Mesendoderm (in vitro differentiated cells): ENCODE measurements at places on chromosomes 5 and 9.
A peak's percentile ranks its signal among the peaks of the same experiment; 100 is the strongest.

DNA sequence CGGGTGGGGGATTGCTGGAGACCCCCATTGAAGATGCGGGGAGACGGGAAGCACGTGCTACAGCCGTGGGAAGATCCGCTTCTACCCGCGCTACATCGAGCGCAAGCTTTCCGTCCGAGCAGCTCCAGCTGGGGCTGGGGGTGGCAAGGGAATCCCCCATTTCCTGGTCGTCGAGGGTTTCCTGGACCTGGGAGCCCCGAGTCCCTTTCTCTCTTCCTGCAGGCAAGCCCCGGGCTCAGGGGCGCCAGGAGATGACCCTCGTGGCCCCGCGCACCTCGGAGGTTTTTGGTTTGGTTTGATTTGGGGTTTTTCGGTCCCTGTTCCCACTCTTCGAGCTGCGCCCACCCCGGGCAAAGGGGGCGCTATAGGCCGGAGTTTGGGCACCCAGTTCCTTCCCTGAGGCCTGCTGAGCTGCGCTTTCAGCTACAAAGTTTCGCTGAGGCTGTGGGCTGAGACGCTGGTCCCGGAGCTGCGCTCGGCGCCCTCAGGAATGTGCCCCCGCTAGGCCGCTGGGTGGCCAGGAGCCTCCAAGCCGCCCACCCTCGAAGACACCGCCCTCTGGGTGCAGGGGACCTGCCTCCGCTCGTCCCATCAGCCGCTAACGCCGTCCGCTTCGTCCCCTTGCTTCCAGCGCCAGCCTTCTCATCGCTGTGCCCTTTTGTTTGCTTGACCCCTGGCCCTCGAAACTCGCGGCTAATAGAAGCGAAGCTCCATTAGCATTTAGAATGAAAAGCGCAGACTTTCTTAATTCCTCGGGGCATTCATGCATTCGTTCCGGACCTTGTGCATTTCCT is 2.9 kb downstream of the NR4A3 start:
- no peak overlapping the region for H3K4me3 ChIP-seq
- DNase-seq, result peak; percentile 78
- no peak overlapping the region for H3K27ac ChIP-seq
- peaks cover 9% of the 10 kb centered on the region for H3K4me1 ChIP-seq
- H3K27me3 ChIP-seq, result peaks cover 55% of the 10 kb centered on the region
- no peaks in the 10 kb centered on the region for H3K36me3 ChIP-seq

- no peak overlapping the region for H3K27ac ChIP-seq
- DNase-seq, result no peak
- H3K27me3 ChIP-seq, result no peaks in the 10 kb centered on the region
These were observed 117.0 kb downstream of the CRB2 start for GRCh38 chr9:123472862-123473614.

GRCh38 chr5:138660051-138660572 is 84.9 kb upstream of the HSPA9 start:
- H3K36me3 ChIP-seq, result no peaks in the 10 kb centered on the region
- no peak overlapping the region for H3K4me3 ChIP-seq
- no peaks in the 10 kb centered on the region for H3K27me3 ChIP-seq
- H3K27ac ChIP-seq, result no peak overlapping the region
- no peak for DNase-seq
- no peaks in the 10 kb centered on the region for H3K4me1 ChIP-seq

DNA sequence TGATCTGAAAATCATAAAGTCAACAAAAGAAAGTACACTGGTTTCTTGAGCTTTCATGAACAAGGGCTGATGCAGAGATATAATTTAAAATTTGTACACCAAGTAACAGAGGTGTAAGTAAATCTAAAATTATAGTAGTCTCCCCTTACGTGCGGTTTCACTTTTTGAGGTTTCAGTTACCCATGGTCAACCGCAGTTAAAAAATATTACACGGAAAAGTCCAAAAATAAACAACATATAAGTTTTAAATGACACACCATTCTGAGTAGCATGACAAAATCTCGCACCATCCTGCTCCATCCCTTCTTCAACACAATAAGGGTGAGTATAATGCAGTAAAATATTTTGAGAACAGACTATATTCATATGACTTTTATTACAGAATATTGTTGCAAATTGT is 54.4 kb downstream of the AUH start:
- H3K4me3 ChIP-seq, result no peak overlapping the region
- H3K27me3 ChIP-seq, result no peaks in the 10 kb centered on the region
- H3K27ac ChIP-seq, result no peak overlapping the region
- H3K36me3 ChIP-seq, result no peaks in the 10 kb centered on the region
- H3K4me1 ChIP-seq, result no peaks in the 10 kb centered on the region

DNA sequence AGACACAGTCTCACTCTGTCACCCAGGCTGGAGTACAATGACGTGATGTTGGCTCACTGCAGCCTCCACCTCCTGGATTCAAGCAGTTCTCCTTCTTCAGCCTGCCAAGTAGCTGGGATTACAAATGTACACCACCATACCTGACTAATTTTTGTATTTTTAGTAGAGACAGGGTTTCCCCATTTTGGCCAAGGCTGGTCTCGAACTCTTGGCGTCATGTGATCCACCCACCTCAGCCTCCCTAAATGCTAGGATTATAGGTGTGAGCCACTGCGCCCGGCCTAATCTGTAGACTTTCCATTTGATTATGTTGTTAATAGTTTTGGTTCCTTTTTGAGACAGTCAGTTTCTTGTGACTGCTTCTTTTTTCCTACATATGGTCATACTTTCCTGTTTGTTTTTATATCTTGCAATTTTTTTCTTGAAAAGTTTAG is 31.0 kb downstream of the MTREX start:
- DNase-seq, result no peak
- H3K27ac ChIP-seq, result no peak overlapping the region
- no peak overlapping the region for H3K4me3 ChIP-seq
- no peaks in the 10 kb centered on the region for H3K27me3 ChIP-seq
- no peaks in the 10 kb centered on the region for H3K4me1 ChIP-seq

GRCh38 chr9:19155106-19155935 is 28.0 kb upstream of the PLIN2 start:
- H3K27ac ChIP-seq, result no peak overlapping the region
- H3K27me3 ChIP-seq, result no peaks in the 10 kb centered on the region
- DNase-seq, result no peak
- H3K36me3 ChIP-seq, result no peaks in the 10 kb centered on the region
- no peaks in the 10 kb centered on the region for H3K4me1 ChIP-seq

DNA sequence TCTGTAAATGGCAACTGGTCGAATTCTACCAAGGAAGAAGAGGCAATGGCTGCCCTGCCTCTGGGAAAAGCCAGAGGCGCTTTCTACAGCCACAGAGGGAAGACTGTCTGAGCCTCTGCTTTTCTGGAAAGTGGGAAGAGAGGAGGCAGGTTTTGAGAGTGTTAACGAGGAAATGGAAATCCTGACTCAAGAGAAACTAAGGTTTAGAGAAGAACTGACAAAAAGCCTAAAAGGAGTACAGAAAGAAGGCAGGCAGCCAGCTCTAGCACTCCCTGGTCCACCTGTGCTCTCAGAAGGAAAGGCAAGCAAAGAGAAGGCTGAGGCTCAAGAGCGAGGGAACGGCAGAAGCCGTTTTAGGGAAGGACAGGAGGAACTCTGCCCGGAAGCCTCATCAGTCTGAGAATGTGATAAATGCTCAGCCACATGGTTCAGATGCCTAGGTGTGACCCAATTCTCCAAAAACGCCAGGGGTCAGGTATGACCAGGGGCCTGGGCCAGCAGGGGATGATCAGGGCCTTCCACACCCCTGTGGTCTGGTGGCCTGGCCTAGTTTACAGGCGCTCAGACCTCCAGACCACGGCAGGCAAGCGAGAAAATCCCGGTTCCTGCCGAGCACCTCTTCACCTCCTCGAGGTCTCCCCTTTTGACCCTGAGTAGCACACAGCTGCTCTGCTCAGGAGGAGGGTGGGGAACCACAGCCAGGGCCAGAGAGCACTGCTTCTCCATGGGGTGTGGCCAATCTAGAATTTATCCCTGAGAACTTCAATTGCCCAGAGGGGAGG is 79.9 kb upstream of the FBXW11 start:
- H3K4me3 ChIP-seq, result no peak overlapping the region
- H3K4me1 ChIP-seq, result no peaks in the 10 kb centered on the region
- no peaks in the 10 kb centered on the region for H3K27me3 ChIP-seq
- peak; percentile 81 for DNase-seq

GRCh38 chr9:130887494-130888144 is 9.0 kb downstream of the QRFP start:
- no peak overlapping the region for H3K4me3 ChIP-seq
- no peak overlapping the region for H3K27ac ChIP-seq
- no peaks in the 10 kb centered on the region for H3K27me3 ChIP-seq
- H3K4me1 ChIP-seq, result no peaks in the 10 kb centered on the region

- no peak overlapping the region for H3K4me3 ChIP-seq
- DNase-seq, result no peak
- H3K36me3 ChIP-seq, result no peaks in the 10 kb centered on the region
These were observed 87.4 kb downstream of the PAX5 start for GRCh38 chr9:36946653-36947052.

- no peaks in the 10 kb centered on the region for H3K27me3 ChIP-seq
- peak; percentile 54 for DNase-seq
- H3K36me3 ChIP-seq, result no peaks in the 10 kb centered on the region
- no peak overlapping the region for H3K4me3 ChIP-seq
These were observed 67.5 kb downstream of the FANCC start for GRCh38 chr9:95249986-95250385.

GRCh38 chr5:116681334-116682013 is 106.9 kb upstream of the SEMA6A start:
- no peak overlapping the region for H3K27ac ChIP-seq
- no peak overlapping the region for H3K4me3 ChIP-seq
- no peaks in the 10 kb centered on the region for H3K36me3 ChIP-seq

DNA sequence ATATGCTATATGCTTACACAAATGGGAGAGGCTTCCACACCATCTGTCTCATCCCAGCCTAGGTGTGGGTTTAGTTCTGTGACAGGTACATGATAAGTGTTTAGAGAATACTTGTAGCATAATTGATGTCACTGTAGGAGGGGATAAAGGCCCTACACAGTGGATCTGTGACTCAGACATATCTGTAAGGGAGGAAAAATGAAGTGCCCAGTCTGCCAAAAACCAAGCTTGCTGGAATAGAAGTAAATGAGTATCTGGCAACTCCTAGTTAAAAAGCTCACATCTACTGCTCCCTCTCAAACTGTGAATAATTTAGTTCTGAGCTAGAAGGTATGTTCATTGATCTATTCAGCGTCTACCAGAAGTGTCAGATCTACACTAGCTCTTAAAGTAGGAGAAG is 38.9 kb upstream of the FAM174A start:
- no peaks in the 10 kb centered on the region for H3K36me3 ChIP-seq
- no peaks in the 10 kb centered on the region for H3K4me1 ChIP-seq
- no peaks in the 10 kb centered on the region for H3K27me3 ChIP-seq
- no peak for DNase-seq
- H3K4me3 ChIP-seq, result no peak overlapping the region

GRCh38 chr5:140355546-140355945 is 4.4 kb upstream of the SLC4A9 start:
- no peak overlapping the region for H3K4me3 ChIP-seq
- no peak for DNase-seq
- no peaks in the 10 kb centered on the region for H3K36me3 ChIP-seq
- no peaks in the 10 kb centered on the region for H3K4me1 ChIP-seq

DNA sequence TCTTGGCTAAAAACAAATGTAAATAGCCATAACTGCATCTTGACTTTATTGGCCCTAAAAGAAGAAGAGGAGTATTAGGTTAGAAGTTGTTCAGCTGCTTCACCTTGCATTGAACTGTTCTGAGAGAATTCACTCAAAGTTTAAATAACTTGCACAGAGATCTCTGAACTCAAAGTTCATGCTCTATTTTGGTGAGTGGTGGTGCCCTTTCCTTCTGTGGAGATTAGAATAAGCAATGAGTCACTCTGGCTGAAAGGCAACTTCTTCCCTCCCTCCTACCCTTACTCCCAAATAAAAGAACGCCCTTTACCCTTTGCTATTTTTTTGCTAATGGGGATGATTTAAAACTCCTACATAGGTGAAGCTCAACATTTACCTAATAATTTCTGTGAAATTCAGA is 48.9 kb downstream of the ERMP1 start:
- no peak overlapping the region for H3K4me3 ChIP-seq
- no peaks in the 10 kb centered on the region for H3K27me3 ChIP-seq
- H3K27ac ChIP-seq, result no peak overlapping the region
- DNase-seq, result peak; percentile 9

GRCh38 chr9:136903041-136903554 is 16.8 kb downstream of the TRAF2 start:
- H3K27ac ChIP-seq, result no peak overlapping the region
- H3K4me3 ChIP-seq, result no peak overlapping the region
- H3K27me3 ChIP-seq, result no peaks in the 10 kb centered on the region
- H3K4me1 ChIP-seq, result no peaks in the 10 kb centered on the region

- no peak overlapping the region for H3K27ac ChIP-seq
- H3K36me3 ChIP-seq, result no peaks in the 10 kb centered on the region
- no peaks in the 10 kb centered on the region for H3K27me3 ChIP-seq
- no peaks in the 10 kb centered on the region for H3K4me1 ChIP-seq
These were observed 85.0 kb downstream of the ROR2 start for GRCh38 chr9:91865041-91865440.

- no peaks in the 10 kb centered on the region for H3K36me3 ChIP-seq
- no peaks in the 10 kb centered on the region for H3K27me3 ChIP-seq
- DNase-seq, result peak; percentile 54
- H3K4me3 ChIP-seq, result no peak overlapping the region
- peaks cover 2% of the 10 kb centered on the region for H3K4me1 ChIP-seq
- H3K27ac ChIP-seq, result no peak overlapping the region
These were observed 16.1 kb upstream of the CRB2 start for GRCh38 chr9:123339666-123340510.

DNA sequence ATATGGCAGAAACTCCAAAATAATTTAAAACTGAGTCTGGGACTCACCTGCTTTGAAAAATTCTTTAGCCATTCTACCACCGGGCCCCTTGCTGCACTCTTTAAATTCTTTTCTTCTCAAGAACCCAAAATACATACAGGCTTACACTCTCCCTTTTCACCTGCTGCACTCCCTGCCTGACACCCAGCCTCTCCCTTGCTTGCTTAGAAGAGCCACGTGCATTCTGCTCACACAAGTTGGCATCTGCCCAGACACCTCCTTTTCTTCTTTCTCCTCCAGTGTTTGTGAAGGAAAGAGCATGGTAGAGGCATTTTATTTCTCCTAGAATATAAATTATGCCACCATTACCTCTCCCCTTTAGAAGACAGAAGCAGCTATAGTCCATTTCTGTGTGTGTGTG is 39.0 kb upstream of the AOPEP start:
- H3K4me1 ChIP-seq, result no peaks in the 10 kb centered on the region
- H3K36me3 ChIP-seq, result no peaks in the 10 kb centered on the region
- no peak overlapping the region for H3K4me3 ChIP-seq
- H3K27me3 ChIP-seq, result no peaks in the 10 kb centered on the region
- no peak for DNase-seq

GRCh38 chr9:127263664-127264063 is 910 bp upstream of the GARNL3 start:
- DNase-seq, result no peak
- H3K36me3 ChIP-seq, result no peaks in the 10 kb centered on the region
- H3K4me1 ChIP-seq, result no peaks in the 10 kb centered on the region
- H3K4me3 ChIP-seq, result no peak overlapping the region
- H3K27me3 ChIP-seq, result no peaks in the 10 kb centered on the region
